ENCODE measurements at places on chromosomes 6 and 20.

GRCh38 chr6:34366639-34366921, 25.9 kb downstream of the NUDT3 start:
- no peak for DNase-seq

DNA sequence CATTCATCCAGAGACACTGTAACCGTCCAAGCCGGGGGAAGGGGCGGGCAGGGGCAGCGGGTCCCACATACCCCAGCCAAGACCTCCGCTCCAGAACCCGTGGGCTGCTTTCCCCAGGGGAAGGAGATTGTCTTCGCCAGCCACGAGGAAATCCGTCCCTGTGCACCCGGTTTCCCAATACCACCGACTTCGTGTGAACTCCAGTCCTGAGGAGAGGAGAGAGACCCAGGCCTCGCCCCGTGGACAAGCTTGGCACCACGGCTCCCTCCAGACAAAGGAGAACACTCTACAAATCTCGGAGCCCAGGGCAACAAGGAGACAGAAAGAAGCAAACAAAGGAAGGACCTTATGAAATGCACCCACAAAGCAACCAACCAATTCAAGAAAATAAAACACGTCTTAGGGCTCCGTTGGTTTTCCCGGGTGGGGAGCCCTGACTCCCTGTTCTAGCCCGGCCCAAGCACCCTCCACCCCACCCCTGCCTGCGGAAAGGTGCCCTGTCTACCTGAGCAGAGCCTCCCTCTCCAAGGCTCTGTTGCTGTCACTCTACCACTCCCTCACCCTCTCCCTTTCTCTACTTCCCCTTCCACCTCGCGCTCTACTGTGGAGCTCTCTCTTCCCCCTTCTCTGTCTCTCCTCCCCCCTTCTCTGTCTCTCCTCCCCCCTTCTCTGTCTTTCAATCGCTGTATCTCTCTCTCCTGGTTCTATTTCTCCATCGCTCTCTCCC, 1382.8 kb upstream of the DEFB115 start:
- DNase-seq, result no peak

- no peak for DNase-seq
These were observed 148.9 kb downstream of the KHDC1L start for GRCh38 chr6:73076211-73076954.

DNA sequence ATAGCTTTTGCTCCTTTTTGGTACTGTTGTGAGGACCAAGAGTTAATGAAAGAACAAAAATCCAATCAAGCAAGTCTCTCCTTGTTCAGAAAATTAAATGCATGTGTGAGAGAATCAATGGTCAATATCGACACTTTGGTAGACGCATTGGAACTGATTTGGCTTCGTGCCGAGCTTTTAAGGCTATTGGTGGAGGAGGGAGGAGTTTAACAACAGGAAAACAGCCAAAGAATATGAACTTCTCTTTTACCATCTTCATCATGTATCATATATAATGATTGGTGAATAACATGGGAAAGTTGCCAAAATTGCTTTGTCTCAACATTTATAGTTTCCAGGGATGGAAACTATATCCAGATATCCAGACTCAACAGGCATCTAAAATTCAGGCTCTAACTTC, 266.5 kb upstream of the CITED2 start:
- no peak for DNase-seq

DNA sequence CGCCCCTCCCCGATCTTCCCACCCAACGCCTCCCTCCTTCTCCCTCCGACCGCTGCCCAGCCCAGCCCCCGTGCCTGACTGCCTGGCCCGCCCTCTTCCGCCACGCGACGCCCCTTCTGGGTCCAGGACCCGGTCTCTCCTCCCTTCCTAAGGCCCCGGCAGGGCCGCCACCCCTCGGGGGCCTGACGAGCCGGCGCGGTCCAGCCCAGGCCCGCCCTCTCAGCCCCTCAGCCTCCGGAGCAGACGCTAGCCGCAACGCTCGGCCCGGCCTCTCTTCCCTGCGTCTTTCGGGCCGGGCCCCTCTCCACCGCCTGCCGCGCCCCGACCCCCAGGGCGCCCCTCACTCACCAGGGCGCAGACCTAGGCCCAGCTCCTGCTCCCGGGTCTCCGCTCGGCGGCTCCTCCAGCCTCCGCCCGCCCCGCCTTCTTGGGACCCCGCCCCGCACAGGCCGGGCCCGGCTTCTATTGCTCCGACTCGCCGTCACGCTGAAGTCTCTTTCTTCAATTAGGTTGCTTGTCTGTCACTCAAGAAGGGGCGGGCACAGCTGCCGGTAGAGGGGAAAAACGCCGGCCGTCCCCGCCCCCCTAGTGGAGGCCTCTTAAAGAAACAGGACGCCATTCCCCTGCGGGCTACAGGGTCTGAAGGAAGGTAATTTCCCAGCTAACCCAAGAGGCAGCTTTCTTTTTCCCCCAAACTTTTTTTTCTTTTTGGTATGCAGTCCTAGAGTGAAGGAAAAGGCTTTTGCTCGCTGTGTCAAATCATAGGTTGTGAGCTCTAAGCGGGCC, at the start of gene ELMO2:
TSS of gene ELMO2 (minus strand) at position 416 of the 786 bp plus-strand sequence. CDS start 12,133 bp downstream, outside the sequence.
- peak; percentile 97 for DNase-seq

DNA sequence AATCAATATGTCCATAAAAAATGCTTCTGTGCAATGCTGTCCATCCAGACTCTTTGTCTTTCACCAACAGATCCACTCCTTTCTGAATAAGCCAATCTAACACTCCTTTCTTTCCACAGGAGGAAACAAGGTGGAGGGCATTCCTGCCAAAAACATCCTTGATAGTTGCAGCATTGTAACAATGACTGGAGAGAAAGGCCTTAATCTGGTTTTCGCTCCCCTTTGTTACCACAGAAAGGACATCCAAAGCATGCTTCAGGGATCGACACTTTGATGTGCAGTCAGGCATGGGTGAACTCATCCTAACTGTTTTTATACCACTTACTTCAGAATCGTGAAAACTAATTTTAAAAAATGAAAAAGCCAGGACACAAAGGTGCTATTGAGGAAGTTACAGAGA, 7.4 kb downstream of the IBTK start:
- DNase-seq, result no peak

GRCh38 chr6:22150368-22151035, 146.3 kb downstream of the PRL start:
- no peak for DNase-seq

DNA sequence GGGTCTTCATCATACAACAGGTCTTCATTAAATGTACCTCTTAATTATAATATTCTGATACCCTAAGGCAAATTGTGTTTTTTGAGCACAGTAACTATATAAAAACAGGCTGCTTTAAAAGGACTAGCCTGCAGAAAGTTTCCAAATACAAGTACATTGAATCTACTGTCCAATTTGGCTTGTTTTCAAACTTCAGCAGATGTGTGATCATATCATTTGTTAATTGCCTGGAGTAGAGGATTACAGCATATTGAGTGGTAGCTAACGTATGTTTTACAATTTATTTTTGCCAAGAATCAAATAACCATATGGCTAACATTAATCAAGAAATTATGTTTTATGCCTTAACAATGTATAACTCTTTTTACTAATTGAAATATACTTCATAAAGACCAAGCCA, 12.6 kb downstream of the TINAG start:
- DNase-seq, result no peak

- DNase-seq, result no peak
These were observed 83.3 kb downstream of the GMDS start for GRCh38 chr6:2162079-2162445.

DNA sequence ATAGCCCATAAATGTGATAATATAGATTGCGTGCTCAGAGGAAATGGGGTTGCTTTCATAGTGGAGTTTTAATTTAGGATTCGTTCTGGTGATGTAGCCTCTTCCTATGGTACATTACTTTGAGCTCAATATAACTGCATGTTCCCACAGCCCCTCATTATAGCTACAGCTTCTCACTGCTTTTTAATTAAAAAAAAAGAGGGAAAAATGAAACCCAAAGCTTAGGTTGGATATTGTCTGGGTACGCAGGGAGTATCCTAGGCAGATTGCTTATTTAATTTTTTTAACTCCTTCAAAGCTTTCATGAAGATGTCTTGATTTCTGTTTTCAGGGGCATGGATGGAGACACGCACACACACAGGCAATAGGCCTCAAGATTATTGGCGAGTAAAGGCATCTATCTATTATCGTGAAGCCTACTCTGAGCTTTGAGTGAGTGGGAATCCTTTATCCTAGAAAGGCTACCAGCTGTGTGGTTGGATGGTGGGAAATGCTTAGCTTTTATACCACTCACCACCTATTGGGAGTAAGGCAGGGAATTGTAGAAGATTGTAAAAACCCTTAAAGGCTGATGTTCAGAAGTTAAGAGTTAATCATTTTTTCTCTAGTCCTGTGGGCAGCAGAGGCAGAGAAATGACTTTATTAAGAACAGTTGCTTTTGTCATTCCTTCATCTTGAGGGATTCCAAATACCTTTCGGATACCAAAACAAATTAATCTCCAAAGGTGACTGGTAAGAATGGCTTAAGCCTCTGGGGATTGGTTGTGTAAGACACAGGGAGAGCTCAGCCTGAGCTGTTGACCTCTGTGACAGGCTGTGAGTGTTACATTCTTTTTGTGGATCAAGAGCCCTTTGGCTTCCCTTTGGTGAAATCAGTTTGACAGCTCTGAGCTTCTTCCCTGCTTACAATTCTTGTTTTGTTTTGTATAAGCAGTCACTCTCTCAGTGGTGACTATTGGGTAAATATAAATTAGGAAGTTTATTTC, 33.4 kb downstream of the CTNNBL1 start:
- DNase-seq, result no peak

GRCh38 chr6:123022975-123023374, 26.9 kb downstream of the CLVS2 start:
- DNase-seq, result peak; percentile 28

GRCh38 chr6:160082627-160083026, 39.0 kb upstream of the SLC22A1 start:
- DNase-seq, result no peak

DNA sequence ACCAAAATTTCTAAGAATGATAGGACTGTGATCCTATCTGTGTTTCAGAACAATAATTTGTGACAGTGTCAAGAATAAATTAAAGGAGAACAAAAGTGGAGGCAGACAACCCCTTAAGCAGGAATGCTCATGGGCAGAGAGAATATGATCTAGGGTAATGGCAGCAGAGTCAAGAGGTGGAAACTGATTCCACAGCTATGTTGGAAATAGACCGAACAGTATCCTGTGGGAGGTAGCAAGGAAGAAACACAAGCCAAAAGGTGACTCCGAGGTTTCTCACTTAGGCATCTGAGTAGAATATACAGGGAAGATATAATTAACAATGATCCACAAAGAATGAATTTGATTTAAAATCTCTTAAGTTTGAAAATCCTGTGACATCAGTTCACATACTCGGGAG, 100.5 kb downstream of the NRSN1 start:
- DNase-seq, result no peak

DNA sequence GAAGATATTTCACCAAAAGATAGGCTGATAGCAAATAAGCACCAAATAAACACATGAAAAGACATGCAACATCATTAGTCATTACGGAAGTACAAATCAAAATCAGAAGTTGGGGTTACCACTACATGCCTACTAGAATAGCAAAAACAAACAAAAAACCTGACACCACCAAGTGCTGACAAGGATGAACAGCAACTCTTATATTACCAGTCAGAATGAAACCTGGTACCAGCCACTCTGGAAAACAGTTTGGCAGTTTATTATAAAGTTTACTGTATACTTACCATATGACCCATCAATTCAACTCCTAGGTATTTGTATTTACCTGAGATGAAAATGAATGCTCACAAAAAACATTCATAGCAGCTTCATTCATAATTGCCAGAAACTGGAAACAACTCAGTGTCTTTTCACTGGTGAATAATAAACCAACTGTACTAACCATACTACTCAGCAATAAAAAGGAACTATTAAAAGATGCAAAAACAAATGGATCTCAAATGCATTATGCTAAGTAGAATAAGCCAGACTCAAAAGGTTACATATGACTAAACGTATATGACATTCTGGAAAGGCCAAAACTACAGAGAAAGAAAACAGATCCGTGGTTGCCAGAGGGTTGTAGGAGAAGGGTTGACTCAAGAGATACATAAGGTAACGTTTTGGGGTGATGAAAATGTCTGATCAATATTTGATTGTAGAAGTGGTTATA, 33.0 kb downstream of the NUP153 start:
- DNase-seq, result no peak

DNA sequence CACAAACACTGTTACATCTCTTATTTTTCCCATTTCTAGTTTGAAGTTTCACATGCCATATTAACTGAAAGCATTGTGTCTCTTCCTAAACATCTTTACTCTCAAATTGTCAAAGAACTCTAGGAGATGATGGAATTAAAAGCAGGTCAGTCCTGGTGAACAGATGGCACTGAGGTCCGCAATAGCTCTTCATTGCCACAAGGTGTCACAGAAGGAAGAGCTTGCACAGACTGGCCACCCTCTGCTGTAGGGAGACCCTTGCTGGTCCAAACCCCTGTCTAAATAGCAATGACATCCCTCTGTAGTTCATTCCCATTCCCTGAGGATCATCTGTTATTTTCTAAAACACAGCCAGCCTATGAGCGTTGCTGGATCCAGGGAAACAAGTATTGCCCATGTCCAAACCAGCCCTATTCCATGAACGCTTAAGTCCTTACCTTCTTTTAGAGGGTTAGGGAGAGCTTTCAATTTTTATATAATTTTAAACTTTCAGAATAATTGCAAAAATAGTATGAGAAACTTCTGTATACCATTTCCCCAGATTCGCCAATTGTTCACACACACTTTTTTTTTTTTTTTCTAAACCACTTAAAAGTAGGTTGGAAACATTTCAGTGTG, 10.1 kb upstream of the HDAC2 start:
- DNase-seq, result peak; percentile 69

GRCh38 chr6:63180367-63180766, 30.9 kb upstream of the FKBP1C start:
- no peak for DNase-seq

GRCh38 chr6:13694562-13694961, 17.1 kb downstream of the RANBP9 start:
- DNase-seq, result no peak

DNA sequence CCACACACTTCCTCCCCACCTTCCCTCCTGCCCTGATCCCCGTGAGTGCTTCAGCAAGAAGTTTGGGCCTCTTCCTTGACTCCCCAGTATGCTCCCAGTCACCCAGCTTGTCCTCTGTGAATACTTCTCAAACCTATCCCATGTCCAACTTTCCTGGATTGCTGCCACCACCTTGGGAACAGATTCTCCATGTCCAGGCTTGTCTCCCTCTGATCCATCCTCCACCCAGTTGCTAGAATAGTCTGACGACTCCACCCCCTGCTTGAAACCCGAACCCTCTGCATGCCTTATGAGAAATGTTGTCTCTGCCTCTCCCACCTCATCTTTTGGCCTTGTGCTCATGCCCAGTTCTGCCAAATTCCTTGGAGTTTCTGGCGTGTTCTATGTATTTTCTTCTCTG, 108.0 kb downstream of the PPP1R14C start:
- DNase-seq, result peak; percentile 40

- no peak for DNase-seq
These were observed 37.3 kb downstream of the PYGB start for GRCh38 chr20:25285091-25285647.
